CD4-positive, alpha-beta T cell (primary cell): ENCODE measurements at places on chromosomes 11 and 22.

GRCh38 chr11:64342869-64343745 is 3.1 kb downstream of the CCDC88B start:
- DNase-seq, result no peak

DNA sequence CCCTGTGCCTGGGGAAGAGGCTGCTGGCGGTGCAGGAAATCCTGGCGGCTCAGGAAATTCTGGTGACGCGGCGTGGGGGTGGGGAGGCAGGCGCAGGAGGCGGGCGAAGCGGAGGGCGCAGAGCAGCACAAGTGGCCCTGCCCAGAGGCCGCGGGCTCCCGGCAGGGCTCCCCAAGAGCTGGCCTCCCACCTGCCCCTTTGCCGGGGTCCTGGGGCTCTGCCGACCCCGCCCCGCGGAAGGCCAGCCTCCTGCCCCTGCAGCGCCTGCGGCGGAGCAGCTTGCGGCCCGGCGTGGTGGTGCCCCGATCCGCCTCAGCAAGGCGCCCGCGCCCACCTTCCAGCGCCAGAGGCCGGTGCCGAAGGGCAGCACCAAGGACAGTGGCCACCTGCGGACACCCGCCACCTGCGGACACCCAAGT is 100.2 kb upstream of the OR4C13 start:
- no peak for DNase-seq

GRCh38 chr22:34299496-34299895 is 379.2 kb upstream of the LARGE1 start:
- DNase-seq, result no peak

- no peak for DNase-seq
Measured at GRCh38 chr11:19968860-19969259, 191.4 kb downstream of the DBX1 start.

DNA sequence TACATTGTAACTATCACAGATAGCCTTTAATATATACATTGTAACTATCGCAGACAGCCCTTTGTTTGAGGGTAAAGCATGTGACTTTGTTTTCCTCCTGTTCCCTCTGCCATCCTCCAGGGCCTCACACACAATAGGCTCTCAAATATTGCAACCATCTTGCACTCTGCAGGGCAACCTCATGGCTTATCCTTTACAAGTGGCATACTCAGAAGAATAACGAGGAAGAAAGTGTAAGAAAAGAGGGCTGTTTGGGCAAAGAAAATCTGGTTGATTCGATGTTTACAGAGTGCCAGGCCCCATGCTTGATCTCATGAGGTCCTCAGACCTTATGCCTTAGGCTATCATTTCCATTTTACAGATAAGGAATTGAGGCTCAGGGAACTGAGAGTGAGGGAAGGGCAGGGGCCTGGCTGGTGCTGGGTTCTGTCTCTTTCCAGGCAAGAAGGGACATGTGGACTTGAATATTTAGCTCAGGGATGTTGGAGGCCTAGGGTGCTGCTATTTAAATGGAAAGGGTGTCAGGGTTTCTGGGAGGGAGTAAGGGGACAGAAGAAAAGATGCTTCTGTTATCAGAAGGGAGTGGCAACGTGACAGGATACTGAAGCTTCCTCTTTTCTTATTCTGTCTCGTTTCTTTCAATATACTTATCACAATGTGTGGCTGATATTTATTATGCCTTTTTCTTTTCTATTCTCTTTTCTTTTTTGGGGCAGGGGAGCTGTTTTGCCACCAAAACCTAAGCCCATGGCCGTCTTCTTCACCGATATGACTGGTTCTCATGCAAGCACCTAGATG is 1.1 kb upstream of the SAMM50 start:
- no peak for DNase-seq

- no peak for DNase-seq
Measured at GRCh38 chr22:36048911-36049677, 20.5 kb upstream of the RBFOX2 start.
